Fibroblast of the aortic adventitia (primary cell): ENCODE measurements at places on chromosomes 3 and 15.

GRCh38 chr3:125375950-125376679 is 990 bp upstream of the ZNF148 start:
- peak; percentile 12 for DNase-seq

- DNase-seq = no peak
Measured at GRCh38 chr3:150905339-150905738, at the start of gene MINDY4B. Gene MINDY4B, minus strand, starts transcription at chr3:150905439. Its CDS starts 0 bp downstream, at chr3:150905439.

- no peak for DNase-seq
Measured at GRCh38 chr3:147736226-147736625, 327.1 kb downstream of the ZIC1 start.

- no peak for DNase-seq
Measured at GRCh38 chr3:134644731-134645514, 5.9 kb downstream of the KY start.

GRCh38 chr3:169657351-169658124 is 6.0 kb downstream of the MECOM start:
- peak; percentile 55 for DNase-seq

GRCh38 chr3:166248784-166249183 is 411.6 kb upstream of the BCHE start:
- DNase-seq = no peak

- no peak for DNase-seq
Measured at GRCh38 chr3:196506687-196507086, 3.1 kb upstream of the RNF168 start.

DNA sequence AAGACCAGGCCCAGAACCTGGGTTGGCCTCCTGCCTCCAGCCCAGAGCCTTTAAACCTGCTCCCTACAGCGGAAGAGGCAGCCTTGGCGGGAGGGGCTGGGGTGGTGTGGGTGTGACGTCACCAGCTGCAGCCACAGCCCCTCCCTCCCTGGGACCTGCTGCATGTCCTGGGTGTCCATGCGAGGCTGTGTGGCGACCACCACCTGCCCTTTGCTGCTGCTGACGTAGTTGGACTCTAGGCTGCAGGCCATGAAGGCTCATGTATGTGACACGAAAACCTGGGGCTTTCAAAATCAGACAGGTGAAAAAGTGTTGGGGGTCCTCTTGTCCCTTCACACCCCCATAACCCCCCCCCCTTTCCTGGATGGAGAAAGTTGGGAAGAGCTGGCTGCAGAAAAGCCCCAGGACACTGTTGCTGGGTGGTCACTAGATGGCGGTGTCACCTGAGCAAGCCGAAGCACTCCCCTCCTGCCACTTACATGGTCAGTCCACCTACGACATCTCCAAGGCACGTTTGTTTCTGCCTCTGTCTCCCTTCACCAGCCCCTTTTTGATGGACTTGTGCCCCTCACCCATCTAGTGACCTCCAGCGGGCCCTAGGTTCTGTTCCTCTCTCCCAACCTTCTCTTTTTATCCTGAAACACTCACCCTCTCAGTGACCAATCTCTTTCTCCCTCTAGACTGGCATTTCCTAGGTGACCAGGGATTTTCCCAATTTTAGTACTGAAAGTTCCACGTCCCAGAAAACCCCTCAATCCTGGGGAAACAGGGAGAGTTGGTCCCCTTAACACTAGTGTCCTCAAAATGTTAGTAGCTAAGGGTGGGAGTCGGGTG is 35.2 kb downstream of the SLC6A20 start:
- DNase-seq = peak; percentile 79

GRCh38 chr3:3545360-3545759 is 253.9 kb upstream of the LRRN1 start:
- DNase-seq = no peak

DNA sequence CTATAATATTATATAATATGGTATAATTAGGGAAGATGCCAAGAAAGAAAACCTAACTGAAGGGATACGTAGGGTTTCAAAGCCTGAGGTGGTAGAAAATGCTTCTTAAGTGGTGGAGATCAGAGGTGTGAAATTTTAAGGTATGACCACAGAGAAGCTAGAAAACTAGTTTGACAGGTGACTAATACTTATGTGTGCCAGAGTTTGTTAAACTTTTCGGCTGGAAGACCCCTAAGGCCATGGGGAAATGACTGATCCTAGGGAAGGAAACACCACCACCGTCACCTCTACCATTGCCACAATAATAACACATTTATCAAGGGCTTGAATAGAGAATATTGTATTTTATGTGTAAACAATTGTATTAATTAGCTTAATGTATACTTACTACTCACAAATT is 261.4 kb upstream of the GBE1 start:
- no peak for DNase-seq

DNA sequence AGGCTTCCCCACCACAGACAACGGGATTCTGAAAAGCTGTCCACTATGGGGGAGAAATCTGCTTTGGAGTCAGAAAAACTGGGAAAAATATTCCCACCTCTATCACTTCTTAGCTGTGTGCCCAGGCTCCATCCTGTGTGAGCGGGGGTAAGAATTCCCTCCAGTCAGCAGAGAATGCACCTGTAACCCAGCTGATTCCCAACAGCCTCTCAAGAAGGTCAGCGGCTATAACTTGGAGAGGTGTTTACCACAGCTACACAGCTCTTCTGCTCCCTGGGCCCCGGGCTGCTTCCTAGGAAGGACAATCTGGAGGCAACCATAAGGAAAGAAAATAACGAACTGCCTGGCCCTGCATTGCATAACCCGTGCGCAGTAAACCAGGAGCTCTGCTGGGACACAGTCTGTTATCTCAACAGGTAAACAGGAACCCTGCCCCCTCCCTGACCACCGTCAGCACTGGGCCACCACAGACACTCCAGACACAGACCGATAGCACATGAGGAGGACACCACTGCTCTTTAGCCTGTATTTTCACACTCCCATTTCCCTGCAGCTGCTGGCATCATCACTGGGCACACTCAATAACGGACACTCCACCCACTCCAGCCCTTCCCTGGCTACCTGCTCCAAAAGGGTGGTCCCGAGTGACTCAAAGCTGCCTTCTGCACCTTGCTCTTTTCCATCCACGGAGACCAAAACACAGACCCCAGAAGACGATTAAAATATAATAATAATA is 2.1 kb downstream of the RAB43 start:
- no peak for DNase-seq

DNA sequence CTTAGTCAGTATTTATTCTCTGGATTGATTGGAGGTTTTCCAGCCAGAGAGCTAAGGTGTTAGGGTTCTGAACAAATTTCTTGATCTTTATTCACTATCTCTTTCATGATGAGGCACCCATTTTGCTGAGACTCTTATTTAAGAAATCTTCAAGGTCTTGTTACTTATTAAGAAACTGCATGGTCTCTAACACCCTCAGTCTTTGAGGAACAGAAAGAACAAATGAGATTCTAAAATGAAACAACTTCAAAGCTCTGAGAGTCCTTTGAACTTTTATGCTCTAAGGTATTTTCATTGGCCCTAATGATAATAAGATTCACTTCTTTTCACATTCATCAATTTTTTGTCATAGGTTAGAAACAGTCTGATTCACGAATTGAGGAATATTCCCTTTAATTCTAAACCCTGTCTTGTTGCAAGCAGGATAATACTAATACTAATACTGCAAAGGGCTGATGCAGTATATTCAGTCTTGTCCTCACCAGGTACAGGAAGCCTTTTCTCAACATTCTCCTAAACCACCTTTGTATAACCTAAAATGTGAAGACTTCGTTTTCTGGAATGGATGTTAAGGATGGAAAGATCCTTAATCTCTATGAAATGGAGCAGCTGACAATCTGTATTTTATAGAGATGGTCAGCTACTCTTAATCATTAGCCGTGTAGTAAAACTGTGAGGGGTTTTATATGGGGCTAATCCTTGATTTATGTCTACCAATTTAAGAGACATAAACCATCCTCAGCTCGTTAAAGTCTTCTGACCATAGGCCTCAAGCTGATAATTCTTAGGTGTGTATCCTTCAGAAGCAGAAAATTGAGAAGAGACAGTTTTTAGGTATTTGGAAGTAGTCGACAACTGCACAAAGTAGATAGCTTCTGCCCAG is 198.3 kb downstream of the OTOL1 start:
- no peak for DNase-seq

DNA sequence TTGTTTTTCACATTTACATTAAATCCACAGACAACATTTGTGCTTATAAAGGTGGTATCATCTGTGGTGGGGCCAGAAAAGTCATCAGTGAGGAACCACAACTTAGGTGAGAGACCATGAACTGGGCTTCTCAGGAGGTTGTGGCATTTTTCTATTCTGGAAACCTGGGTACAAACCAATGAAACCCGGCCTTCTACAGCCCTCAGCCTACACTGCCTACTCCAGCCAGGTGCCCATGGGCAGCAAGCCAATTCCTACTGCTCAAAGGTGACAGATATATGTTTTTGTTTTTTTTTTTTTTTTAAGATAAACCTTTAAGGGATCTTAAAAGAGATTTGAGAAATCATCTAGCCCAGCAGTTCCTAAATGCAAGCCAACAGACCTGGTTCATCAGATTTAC is 20.3 kb downstream of the SPG21 start:
- no peak for DNase-seq

DNA sequence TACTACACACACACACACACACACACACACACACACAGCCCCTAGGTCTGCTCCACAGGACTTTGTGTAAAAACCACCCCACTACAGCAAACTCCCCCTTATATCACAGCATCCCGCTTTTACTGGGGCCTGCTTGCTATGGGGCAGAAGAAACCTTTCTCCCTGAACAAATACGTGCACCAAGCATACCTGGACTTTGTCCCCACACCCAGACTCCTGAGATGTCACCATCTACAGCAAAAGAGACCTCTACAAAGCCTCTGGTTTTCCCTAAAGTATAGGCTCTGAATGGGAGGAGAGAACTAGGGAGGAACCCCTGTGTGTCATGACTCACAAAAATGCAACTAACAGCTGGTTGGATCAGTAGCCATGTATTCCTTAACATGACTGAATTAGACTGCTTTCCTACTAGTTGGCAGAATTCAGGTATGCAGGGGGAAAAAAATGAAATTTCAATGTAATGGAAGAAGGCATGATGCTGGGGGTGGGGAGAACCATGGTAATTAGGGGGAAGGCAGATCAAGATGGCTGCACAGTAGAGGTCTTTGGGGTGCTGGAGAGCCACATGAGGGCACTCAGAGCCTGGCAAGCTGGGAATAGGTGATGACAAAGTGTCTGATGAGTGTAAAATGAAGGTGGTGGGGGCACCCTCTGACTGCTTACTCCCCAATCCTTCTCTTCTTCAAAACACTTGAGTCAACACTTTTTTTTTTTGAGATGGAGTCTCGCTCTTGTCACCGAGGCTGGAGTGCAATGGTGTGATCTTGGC is 45.9 kb downstream of the DAPK2 start:
- DNase-seq = peak; percentile 18

GRCh38 chr3:185176750-185177359 is 24.0 kb upstream of the C3orf70 start:
- peak; percentile 50 for DNase-seq

GRCh38 chr3:185940951-185941350 is 3.1 kb upstream of the TRA2B start:
- DNase-seq = no peak

GRCh38 chr3:50609763-50610085 is 1.9 kb downstream of the CISH start:
- no peak for DNase-seq
